ENCODE measurements at places on chromosomes 11 and 22.

- DNase-seq, result no peak
These were observed 978.3 kb downstream of the BRD1 start for GRCh38 chr22:48849219-48849912.

DNA sequence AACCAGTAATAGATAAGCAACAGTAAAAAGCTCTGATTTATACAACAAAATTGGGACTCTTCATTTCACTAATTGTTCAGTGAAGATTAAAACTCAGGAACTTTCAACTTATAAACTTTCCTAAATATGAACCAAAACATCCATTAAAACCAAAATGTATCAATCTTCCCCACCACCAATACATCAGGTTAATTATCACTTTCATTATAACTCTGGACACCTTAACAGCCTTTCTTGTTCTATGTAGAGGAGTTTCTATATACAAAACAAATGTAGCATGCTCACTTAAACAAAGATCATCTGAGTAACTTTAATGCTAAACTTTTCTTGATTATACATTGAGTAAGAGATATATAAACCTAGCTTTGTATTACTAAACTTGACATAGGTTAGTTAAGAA, 74.7 kb downstream of the ST14 start:
- DNase-seq, result no peak

DNA sequence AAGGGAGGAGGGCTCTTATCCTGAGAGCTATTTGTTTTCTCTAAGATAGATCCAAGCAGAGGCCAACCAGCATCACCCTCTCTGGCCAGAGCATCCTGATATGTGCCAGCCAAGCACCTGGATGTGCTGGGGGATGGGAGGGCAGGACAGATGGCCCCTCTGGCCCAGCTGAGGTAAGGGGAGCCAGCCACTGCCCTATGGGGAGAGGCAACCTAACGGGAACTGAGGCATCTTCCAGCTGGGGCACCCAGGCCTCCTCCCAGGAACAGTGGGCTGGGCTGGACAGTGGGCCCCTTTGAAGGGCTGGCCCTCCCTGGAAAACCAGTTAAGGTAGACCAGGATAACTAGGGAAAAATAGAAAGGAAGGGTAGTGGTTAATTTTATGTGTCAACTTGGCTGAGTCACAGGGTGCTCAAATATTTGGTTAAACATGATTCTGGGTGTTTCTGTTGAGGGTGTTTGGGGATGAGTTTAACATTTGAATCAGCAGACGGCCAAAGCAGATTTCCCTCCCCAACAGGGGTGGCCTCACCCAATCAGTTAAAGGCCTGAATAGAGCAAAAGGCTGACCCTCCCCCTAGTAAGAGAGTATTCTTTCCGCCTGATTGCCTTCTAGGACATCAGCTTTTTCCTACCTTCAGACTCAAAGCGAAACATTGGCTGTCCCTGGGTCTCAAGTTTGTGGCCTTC, 595.1 kb downstream of the BUD13 start:
- DNase-seq, result no peak

- no peak for DNase-seq
These were observed 63.0 kb upstream of the THY1 start for GRCh38 chr11:119486016-119486415.

DNA sequence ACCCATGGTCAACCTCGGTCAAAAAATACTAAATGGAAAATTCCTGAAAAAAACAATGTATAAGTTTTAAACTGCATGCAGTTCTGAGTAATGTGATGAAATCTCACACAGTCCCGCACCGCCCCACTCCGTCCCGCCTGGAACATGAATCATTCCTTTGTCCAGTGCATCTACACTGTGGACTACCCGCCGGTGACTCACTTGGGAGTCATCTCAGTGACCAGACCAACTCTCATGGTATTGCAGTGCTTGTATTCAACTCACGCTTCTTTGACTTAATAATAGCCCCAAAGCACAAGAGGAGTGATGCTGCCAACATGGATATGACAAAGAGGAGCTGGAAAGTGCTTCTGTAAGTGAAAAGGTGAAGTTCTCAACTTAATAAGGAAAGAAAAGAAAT, 48.8 kb downstream of the ARHGAP32 start:
- DNase-seq, result no peak

DNA sequence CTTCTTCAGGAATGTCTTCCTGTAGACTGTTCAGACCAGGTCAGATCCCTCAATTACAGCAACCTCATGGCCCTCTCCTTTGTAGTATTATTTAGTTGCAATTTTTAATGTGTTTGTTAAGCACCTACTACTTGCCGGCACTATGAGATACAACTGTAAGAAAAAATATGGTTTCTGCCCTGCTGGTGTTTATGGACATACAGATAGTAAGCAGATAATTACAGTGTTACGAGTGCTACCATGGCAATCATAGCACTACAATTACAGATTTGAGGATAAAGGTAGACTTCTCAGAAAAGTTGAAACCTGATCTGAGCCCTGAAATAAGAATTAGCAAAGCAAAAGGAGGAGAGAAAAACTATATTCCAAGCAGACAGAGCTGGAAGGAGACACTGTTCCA, 2.8 kb downstream of the LRRC51 start:
- DNase-seq, result no peak

- DNase-seq, result no peak
These were observed 110.9 kb upstream of the GRK3 start for GRCh38 chr22:25453557-25453956.

DNA sequence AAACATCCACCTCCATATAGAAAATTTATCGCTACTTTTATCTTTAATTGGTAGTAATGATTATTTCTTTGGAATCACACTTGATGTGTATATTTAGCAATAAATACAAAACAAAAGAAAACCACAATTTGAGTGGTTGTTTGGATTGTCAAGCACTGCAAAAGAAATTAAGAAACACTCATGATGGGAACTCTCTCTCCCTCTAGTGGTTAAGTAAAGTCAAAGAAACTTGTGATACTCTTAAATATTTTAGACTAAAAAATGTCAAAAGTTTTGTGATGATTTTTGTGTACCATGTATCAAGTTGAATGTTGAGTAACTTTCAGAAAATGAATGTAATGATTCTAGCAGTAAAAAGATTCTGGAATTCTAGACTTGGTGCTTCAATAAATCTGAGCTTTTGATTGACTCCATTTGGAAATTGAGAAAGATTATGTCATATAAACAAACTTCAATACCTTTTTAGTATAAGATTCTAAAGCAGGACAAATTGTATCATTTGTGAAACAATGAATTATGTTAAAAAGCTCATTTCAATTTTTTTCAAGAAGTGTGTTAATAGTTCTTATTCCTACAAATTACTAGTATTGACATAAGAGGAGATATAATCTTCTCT, 20.8 kb downstream of the MUC15 start:
- DNase-seq, result no peak

GRCh38 chr11:64711956-64712362, 11.0 kb downstream of the NRXN2 start:
- no peak for DNase-seq

DNA sequence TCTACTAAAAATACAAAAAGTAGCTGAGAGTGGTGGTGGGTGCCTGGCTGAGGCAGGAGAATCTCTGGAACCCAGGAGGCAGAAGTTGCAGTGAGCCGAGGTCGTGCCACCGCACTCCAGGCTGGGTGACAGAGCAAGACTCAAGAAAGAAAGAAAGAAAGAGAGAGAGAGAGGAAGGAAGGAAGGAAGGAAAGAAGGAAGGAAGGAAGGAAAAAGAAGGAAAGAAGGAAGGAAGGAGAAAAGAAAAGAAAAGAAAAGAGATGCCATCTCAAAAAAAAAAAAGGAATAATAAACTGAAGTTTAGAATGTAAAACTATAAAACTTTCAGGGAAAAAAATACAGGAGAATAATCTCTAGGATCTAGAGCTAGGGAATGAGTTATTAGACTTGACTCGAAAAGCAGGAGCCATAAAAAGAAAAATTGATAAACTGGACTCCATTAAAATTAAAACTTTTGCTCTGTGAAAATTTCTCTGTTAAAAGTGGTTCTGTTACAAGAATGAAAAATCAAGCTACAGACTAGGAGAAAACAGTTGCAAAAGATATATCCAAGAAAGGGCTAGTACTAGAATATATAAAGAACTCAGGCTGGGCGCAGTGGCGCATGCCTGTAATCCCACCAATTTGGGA, 13.4 kb upstream of the SEPTIN5 start:
- no peak for DNase-seq

- DNase-seq, result no peak
These were observed 12.3 kb downstream of the NARS2 start for GRCh38 chr11:78562398-78562797.

DNA sequence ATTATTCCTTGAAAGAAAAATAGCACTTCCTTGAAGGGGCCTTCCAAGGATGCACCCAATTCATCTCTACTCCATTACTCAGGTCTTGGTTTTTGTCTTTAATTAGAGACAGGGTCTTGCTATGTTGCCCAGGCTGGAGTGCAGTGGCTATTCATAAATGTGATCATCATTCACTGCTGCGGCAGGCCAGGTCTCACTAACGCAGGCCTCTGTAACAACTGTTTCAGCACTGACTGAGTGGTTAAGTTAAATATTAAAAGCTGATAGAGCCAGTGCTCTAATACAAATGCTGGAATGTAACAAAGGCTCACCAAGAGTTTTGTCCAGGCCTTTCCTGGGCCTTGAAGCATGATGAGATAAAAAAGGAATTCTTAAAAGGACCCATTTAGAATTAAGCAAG, 61.4 kb upstream of the GNAZ start:
- no peak for DNase-seq

DNA sequence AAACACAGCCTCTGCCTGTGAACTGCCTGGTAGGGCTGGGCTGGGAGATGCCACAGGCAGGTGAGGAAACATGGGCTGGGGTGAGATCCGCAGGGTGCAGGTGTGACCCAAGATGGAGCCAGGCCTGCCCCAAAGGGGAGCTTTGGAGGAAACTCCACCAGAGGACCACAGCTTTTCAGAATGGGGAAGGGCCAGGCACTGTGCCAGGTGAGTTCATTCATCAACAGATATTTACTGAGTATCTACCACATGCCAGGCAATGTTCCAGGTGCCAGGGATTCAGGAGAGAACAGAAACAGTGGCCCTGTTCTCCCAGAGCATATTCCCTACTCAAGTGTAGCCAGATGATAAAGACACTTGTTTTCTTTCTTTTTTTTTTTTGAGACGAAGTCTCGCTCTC, 11.2 kb downstream of the RTN4RL2 start:
- no peak for DNase-seq

DNA sequence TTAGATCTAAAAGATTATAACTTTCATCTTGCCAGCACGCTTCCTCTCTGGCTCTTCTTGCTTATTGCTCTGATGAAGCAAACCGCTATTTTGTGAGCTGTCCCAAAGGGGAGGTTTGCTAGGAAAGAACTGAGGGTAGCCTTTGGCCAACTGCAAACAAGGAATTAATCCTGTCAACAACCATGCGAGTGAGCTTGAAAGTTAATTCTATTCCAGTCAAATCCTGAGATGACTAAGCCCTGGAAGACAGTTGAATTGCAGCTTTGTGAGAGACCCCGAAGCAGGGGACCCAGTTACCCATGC, 10.3 kb upstream of the RNF141 start:
- no peak for DNase-seq

- no peak for DNase-seq
These were observed 64.0 kb upstream of the PPP6R3 start for GRCh38 chr11:68396516-68396915.

DNA sequence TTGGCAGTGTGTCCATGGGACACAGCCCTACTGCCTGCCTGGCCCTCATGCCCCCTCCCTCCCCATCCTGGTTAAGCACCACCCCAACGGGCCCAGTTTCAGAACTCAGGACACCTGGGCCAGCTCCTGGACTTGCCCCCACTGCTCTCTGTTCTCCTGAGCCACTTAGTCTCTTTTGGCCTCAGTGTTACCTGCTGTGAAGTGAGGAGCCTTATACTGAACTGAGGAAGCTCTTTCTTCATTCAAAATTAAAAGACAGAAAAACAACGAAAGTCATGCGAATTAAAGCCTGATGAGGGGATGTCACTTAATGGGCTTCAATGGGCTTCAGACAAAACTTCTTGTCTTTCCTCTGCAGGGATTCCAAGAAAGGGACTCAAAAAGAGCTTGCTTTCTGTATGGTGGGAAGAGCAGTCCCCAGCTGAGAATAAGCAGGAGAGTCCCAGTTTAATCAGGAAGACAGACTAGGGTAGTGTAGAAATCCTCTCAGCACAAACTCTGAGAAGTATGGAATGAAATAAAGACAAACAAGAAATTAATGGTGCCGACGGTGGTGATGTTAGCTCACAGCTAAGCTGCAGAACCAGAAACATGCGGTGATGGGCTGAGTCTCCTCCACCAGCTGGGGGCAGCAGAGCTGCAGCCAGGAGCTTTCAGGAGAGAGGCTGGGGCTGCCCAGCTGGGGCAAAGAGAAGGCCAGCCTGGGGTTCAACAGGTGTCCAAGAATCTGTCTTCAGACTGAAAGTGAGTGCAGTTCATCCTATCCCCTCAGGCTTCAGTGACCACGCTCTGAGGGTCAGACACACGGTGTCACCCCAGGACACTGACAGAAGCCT, 101.0 kb downstream of the GGTLC2 start:
- DNase-seq, result peak; percentile 47

DNA sequence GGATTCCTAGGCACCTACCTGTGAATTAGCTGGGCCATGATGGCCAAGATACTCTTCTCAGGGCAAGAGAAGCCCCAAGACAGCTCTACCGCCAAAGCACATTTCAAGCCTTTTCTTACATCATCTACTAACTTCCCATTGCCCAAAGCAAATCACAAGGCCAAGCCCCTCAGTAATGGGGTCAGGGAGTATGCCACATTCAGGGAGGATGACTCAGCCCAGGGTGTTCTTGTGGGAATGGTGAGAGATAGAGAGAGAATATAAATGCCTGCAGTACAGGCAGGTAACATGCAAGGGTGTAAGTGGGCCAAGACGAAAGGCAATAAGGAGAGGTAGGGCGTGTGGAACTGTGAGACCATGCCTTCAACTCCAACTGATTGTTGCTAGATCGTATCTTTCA, 162.5 kb upstream of the ISX start:
- no peak for DNase-seq

DNA sequence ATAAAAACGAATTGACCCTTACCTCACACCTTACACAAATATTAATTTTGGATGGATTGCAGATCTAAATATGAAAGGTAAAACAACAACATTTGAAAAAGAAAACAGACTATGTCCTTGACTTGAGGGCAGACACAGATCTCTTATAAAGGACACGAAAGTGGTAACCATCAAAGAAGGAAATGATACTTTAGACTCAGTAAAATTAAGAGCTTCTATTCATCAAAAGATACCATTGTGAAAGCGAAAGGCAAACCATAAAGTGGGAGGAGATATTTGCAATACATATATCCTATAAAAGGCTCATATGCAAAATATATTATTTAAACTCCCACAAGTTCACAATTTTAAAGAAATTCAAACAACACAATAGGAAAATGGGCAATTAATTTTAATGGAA, 5.0 kb downstream of the HEPACAM start:
- no peak for DNase-seq
